ENCODE measurements at places on chromosomes 3 and 15.

- DNase-seq, result no peak
Observed at GRCh38 chr15:67807141-67807540, 18.2 kb upstream of the SKOR1 start.

DNA sequence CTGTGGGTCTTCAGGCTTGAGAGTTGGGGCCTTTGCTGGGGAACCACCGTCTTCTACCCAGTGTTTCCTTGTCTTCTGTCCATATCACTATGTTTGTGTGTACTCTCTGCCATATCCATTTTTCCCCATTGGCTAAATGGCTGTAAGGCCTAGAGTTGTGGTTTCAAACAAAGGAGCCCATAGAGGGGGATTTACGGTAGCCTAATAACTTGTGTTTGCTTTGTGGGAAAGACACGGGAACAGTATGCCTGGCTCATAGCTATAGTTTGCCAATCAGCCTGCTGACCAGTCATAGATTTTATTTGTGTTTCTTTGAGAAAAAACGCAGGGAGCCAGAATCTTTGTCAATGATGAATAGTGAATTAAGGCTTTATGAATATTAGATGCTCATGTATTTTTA lies 554.8 kb downstream of the NAALADL2 start:
- no peak for DNase-seq

DNA sequence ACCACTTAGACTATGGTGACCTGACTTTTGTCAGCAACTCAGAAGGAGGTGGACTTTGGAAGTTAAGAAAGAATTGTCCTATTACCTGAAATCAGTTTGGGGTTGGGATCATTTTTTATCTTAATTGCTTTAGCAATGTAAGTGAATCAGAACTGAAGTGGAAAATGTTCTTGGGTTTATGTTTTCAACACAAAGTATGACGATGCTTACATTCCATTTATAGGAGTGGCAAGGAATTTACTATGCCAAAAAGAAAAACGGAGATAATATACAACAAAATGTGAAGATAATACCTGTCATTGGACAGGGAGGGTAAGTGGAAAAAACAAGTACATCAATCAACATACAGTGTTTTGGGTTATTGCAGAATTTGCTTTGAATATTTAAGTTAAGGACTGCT lies 116.1 kb downstream of the PDE8A start:
- DNase-seq, result no peak

- no peak for DNase-seq
Observed at GRCh38 chr15:47742334-47742733, 25.0 kb downstream of the SEMA6D start.

DNA sequence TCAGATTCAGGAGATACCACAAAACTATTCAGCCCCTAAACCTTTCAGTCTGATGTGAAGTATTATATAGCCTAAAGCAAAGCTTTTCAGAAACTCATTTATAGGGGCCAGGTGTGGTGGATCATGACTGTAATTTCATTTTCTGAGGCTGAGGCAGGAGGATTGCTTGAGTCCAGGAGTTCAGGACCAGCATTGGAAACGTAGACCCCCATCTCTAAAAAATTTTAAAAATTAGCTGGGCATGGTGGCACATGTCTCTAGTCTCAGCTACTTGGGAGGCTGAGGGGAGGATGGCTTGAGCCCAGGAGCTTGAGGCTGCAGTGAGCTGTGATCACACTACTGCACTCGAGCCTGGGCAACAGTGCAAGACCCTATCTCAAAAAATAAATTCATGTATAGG lies 60.0 kb downstream of the TMOD3 start:
- no peak for DNase-seq

GRCh38 chr15:69979262-69979661 lies 118.5 kb downstream of the TLE3 start:
- DNase-seq, result no peak

DNA sequence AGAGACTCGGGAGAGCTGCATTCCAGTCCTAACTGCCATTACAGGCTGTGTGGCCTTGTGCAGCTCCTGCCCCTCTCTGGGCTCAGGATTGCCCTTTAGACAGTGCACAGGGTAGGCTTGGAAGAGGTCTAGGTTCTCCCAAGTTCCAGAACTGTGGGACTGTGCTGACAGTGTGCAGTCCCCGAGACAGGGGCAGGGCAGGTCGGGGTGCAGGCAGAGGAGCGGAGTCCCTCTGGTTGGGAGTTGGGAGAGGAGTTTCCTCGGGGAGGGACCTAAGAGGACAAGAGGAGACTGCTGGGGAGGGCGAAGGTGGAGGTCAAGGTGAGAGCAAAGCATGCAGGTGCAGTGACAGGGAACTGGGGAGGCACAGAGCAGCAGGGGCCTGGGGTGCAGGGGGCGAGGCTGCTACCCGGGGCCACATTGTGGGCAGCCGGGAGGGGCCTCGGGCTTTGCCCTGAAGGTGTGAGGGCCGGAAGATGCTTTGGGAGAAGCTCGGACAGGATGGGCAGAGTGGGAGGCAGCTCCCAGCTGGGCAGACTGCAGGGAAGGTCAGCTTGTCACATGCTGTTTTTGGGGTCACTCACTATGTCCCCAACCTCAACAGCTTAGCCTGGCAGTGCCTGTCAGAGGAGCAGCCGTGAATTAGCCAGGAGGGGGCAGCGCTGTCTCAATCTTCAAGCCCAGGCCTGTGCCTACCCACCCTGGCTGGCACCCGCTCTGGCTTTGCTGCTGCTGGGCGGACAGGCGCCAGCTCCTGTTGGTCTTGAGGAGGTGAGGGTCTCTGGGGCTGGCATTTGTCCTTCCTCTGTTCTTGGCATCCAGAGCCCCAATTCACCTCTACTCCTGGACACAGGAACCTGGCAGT lies 15.4 kb upstream of the CSPG4 start:
- DNase-seq, result peak; percentile 47
